ENCODE measurements at places on chromosomes 2 and 18.

DNA sequence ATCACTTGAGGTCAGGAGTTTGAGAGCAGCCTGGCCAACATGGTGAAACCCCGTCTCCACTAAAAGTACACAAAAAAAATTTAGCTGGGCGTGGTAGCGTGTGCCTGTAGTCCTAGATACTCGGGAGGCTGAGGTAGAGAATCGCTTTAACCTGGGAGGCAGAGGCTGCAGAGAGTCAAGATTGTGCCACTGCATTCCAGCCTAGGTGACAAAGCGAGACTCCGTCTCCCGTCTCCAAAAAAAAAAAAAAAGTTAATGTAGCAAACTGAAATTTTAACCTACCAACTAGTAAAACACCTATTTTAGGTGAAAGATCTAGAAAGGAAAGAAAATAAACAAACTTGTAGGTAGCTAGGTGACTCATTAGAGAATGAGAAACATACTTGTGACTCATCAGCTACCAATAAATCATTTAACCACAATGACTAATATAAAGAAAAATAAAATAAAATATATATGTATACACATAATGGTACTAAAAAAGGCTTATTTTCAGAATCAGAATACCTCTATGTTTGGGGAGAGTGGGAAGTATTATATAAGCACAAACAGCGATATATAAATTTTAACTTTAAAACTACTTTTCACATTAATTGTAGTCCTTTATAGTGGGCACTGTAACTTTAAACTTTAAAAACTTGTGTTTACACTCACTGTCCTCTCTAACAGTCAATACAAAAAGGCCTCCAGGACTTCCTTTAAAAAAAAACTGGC lies 36.6 kb downstream of the DARS1 start:
- peak; percentile 70 for DNase-seq

GRCh38 chr2:179898873-179899272 lies 37.5 kb upstream of the ZNF385B start:
- DNase-seq: peak; percentile 21

DNA sequence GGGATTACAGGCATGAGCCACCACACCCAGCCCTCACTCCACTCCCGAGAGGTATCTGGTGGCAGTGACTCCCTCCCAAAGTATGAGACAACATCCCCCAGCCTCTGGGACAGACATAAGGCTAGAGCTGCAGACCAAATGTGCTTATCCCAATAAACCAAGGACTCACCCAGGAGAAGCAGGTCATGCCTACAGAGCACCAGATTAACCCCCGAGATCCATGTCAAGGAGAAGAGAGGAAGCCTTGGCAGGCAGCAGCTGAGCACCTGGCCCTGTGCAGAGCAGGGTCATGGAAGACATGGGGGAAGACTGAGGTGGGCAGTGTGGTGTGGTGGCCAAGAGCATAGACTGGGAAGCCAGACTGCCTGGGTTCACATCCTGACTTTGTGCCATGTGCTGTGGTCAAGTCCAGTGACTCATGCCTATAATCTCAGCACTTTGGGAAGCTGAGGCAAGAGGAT lies 7.2 kb downstream of the RAB11FIP5 start:
- DNase-seq: no peak

GRCh38 chr2:23381084-23381483 lies 3.9 kb upstream of the KLHL29 start:
- DNase-seq: no peak

- DNase-seq: no peak
Measured at GRCh38 chr2:11157296-11157695, 2.0 kb downstream of the SLC66A3 start.

- DNase-seq: no peak
Measured at GRCh38 chr2:59790186-59791003, 763.1 kb downstream of the BCL11A start.
